ENCODE measurements at places on chromosomes 1 and 21.

- no peak for DNase-seq
Observed at GRCh38 chr1:53129891-53130597, 12.4 kb downstream of the SLC1A7 start.

DNA sequence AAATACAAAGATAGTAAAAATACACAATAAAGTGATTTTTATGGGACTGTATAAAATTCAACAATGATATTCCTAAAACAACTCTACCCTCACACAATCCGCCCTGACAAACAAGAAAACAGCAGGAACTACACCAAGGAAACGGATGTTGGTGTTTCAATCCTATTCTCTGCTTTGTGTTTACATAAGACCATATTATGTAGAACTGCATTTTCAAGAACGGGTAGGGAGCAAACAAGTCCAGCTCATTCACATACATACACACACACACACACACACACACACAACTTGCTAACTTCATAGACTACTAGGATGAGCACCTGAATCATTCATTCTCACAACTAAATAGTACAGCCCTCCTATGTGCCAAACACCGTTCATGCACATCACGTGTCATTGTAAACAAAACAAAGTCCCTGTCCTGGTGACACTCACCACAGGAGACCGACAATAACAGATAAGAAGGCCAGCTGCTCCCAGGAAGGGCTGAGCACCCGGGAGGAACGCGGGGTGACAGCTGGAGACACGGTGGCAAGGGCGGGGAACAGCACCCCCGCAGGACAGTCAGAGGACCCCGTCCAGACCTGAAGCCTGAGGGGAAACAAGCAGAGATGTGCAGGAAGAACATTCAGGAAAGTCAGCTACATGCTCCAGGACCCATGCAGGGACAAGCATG, 43.0 kb downstream of the NPHP4 start:
- no peak for DNase-seq

DNA sequence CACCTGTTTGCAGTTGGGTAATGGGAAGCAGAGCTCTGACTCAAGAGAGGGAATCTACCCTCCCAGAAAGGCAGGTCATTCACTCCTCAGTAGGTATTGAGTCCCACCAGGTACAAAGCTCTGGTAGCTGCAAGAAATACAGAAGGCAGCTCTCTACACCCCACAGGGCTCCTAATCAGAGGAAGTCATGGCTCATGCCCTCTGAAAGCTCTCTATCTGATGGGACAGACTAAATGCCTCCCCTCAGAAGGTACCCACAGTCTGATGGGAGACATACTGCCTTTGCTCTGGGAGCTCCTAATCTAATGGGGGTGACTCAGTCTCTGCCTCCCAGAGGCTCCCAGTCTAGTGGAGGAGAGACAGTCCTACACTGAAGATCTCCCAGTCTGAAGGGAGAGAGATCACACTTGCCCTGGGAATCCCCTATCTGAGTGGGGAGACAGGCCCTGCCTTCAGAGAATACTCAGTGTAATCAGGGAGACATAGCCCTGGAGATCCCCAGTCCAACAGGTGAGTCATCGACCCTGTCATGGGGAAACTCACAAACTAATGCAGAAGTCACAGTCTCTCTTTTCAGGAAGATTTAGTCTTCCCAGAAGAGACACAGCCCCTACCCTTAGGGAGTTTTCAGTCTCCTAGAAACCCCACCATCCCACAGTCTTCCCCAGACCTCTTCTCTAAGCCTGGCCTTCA, 23.7 kb downstream of the CAMK1G start:
- no peak for DNase-seq

DNA sequence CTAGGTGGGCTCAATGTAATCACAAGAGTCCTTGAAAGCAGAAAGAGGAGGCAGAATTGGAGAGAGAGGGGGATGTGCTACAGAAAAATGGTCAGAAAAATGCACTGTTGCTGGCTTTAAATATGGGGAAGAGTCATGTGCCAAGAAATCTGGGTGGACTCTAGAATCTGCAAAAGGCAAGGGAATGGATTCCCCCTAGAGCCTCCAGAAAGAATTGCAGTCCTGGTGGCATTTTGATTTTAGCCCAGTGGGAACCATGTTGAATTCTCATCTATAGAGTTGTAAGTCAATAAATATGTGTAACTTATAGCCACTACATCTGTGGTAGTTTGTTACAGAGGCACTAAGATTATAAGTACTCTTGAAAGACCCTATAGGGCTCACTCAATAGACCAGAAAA, 210.3 kb downstream of the ASTN1 start:
- DNase-seq, result no peak

- DNase-seq, result no peak
Observed at GRCh38 chr1:175823406-175823805, 80.0 kb upstream of the TNR start.

GRCh38 chr1:61436016-61436415, 288.9 kb downstream of the TM2D1 start:
- no peak for DNase-seq

- no peak for DNase-seq
Observed at GRCh38 chr1:53088616-53089300, 26.7 kb downstream of the PODN start.

DNA sequence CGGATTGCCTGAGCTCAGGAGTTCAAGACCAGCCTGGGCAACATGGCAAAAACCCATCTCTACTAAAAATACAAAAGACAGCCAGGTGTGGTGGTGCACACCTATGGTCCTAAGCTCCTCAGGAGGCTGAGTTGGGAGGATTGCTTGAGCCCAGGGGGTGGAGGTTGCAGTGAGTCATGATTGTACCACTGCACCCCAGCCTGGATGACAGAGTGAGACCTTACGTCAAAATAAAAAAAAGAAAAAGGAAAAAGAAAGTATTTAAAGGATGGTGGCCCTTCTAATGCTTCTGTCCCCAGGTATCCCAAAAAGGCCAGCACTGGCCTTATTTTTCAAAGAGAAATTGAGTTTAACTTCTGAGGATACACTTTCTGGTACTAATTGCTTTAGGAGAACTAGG, 1.7 kb downstream of the IKBKE start:
- no peak for DNase-seq

- DNase-seq, result no peak
Observed at GRCh38 chr1:8816831-8817411, 519 bp downstream of the RERE start.

GRCh38 chr1:223091896-223092295, 51.2 kb downstream of the TLR5 start:
- DNase-seq, result no peak

DNA sequence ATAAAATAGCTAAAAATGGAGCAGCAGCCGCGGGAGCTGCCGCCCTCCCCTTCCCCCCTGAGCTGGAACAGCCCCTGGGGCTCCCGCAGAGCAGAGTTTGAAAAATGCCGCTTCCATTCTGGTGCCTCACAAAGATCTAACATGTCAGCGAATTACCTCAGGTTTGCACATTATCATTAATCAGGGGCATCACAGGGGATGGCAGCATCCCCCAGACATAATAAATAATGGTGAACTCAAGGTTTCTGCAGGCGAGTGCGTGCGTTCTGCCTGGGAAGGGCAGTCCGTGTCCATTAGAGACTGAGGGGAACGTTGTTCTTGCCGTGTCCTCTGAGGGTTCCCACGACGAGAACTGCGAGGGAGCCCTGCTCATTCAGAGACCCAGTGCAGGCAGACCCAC, 372.4 kb downstream of the DSCAM start:
- DNase-seq, result no peak

DNA sequence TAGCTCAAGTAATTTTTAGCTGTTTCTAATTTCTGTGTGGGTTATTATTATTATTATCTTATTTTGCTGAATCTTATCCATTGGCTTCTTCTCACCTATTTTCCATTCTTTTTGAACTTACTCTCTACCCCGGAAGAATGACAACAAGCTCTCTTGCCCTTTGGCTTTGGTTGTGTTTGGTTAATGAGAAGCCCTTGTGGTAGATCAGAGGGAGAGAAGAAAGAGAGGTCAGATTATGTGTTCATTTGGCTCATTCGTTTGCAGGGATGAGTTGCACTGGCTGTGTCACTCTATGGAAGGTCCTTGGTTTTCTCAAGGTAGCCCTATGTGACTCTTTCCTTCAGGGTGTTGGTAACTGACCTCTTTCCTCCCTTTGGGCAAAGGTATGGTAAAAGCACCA, 391.9 kb downstream of the LMO4 start:
- DNase-seq, result no peak

DNA sequence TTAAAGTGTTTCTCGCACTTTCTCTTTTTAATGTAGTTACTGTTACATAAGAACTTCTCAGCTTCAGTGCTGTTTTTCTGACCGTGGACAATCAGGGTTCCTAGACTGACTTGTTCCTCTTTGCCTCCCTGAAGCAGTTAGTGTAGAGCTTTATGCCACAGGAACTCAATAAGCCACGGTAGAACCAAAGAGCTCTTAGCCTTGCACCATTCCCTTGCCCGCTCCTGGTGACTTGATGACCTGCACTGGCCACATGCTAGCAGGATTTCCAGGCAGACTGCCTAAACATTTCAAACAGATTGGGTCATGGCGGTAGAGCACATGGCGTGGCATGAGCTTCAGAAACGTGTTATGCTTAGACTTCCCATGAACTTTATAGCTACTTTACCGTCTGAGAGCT, 18.8 kb upstream of the FASLG start:
- no peak for DNase-seq

GRCh38 chr1:175514387-175514953, 228.9 kb downstream of the TNR start:
- no peak for DNase-seq

- DNase-seq, result no peak
Observed at GRCh38 chr21:30102871-30103270, 63.7 kb downstream of the CLDN17 start.

DNA sequence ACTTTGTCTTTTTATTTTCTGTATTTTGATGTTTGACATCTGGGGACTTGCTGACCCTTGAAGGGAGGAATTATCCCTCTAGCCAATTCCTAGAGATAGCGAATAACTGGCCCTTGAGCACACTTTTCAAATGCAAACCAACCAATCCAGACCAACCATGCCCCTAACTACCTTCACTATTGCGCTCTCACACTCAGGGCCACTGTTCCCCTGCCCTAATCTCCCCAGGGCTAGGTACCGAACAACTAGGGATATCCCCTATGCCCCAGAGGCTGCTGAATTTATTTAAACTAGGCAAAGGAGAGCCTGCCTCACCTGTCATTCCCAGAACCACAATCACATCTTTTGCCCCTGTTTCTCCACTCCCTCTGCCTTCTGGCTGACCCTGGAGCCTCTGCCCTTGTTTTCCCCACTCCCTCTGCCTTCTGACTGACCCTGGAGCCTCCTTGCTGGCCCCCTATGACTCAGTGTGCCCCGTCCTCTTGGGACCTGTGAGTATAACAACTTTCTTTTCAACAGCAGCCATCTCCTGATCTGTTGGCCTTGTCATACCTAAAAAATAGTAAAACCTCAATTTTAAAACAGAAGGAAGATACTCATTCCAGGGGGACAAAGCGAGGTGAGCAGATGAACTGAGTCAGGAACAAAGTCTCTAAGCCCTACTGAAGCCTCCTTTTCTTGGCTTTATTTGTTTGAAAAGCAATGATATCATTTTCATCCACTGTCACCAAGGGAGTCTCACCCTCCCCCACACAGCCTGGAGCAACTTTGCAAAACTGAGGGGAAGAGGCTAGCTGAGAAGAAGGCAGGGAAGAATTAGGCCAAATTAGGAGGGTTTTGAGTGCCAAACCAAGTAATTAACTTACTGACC, 115.5 kb downstream of the NMNAT2 start:
- DNase-seq, result no peak

- DNase-seq, result no peak
Observed at GRCh38 chr1:36083635-36084496, at the start of gene TEKT2. TSS of gene TEKT2 (plus strand) at chr1:36084094. CDS start at chr1:36084922, 828 bp downstream.

DNA sequence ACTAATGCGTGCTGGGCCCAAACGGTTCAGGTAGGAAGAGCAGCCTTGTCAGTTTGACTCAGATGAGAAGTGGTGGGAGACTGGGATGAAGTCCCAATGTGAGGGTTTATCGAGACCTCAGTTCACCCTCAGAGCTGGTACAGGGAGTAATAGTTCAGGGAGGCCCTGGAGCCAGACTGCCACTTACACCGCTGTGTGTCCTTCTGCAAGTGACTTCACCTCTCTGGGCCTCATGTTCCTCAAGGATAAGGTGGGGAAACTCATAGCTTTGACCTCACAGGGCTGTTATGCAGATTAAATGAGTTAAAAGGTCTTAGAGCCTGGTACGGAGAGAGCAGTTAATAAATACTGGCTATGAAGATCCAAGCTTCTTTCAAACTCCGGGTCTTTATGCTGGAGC, 219.9 kb downstream of the TRABD2B start:
- no peak for DNase-seq

All from skeletal muscle cell (primary cell).